Cerebellum (tissue), 4 donors: ENCODE measurements at places on chromosomes 12 and 14. TPM values are rescaled to one million over a fixed set of nuclear protein-coding genes. Genes with fewer than 3 reads are reported as not detected.
A peak's percentile ranks its signal among the peaks of the same experiment; 100 is the strongest.

DNA sequence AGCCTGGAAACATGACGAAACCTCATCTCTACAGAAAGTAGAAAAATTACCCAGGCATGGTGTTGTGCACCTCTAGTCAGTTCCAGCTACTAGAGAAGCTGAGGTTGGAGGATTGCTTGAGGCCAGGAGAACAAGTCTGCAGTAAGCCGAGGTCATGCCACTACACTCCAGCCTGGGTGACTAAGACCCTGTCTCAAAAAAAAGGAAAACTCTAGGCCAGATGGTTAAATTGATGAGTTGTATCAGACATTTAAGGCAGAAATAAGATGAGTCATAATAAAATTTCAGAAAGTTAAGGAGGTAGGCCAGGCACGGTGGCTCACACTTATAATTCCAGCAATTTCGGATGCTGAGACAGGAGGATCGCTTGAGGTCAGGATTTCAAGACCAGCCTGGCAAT is 10.7 kb downstream of the EIF2S1 start:
- no peak for DNase-seq

- no peak for DNase-seq
Observed at GRCh38 chr12:47591361-47591791, 114.5 kb downstream of the RPAP3 start.

DNA sequence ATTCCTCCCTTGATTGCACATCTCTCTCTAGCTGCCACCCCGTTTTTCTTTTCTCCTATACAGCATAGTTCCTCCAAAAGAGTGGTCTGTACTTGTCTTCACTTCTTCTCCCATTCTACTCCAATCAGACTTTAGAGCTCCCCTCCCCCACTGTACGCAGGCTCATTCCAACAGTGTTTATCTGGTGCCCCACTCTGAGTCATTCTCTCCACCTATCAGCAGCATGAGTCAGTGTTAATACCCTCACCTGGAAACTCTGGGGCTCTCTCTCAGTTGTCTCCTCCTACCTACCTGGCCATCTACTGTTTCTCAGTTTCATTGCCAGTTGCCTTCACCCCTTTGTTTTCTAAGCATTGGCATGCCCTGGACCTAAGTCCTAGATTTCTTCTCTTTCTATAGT is 175.1 kb upstream of the ARHGAP5 start:
- no peak for DNase-seq

DNA sequence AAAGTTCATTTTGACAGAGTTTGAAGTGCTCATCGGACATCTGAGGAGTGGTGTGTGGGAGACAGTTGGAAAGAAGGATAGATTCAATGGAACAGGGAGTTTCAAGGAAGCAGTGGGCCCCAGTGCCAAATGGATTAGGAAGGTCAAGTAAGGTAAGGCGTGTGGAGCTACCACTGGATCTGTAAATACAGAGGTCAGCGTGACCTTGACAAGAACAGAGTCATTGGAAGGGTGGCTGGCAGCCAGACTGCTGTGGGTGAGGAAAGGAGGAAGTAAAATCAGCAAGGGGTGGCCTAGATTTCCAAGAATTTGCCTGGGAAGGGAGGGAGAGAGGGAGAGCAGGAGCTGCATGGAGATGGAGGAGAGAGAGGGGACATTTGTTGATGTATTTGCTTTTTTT is 68.2 kb upstream of the IGF1 start:
- DNase-seq, result no peak

GRCh38 chr12:12518919-12519318 is 43.7 kb downstream of the DUSP16 start:
- no peak for DNase-seq

DNA sequence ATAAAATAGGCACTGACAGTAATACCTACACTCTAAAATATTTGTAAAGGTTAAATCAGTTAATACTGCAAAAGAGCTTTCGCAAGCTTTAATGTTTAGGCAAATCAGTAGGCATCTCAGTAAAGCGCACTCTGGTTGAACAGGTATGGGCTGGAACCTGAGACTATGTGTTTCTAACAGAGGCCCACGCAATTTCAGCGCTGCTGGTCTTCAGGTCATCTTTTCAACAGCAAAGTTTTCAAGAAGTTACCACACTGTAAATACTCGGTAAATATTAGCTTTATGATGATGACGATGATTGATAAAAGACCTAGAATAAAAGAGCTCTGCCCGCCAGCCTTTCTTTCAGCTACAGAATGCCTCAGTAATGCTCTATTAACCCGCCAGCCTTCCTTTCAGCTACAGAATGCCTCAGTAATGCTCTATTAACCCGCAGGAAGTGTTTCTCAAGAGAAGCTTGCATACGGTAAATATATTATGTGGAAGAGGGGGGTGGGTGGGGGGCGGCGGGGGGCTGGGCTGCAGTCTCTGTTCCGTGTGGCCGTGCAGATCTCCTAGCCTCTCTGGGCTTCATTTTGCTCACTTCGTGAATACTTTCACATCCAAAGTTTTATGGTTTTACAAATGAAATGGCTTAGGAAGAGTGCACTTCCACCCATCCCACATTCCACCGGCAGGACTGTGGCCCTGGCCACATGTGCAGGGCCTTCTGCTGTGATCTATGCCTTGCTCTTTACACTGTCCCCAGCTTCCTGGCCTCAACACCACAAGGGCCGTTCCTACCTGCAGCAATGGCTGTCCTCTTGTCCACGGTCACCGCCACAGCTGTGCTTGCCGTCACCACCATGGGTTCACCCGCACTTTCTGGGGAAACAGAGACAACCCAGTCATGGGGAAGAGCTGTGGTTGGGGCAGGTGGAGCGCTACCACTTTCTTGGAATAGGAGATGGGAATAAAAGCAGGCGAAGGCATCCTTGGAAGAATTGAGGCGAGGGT is 19.9 kb downstream of the LRTM2 start:
- DNase-seq, result no peak

GRCh38 chr12:117098361-117099217 is 627 bp downstream of the TESC start:
- DNase-seq, result no peak

GRCh38 chr14:46300765-46301164 is 350.8 kb downstream of the RPL10L start:
- DNase-seq, result no peak

- peak; percentile 30 for DNase-seq
Observed at GRCh38 chr14:24095271-24096068, 1.4 kb downstream of the PCK2 start.

- no peak for DNase-seq
Observed at GRCh38 chr12:52800259-52800917, 4.5 kb upstream of the KRT3 start.

- DNase-seq, result no peak
Observed at GRCh38 chr12:105547786-105548185, 217.3 kb downstream of the C12orf75 start.

DNA sequence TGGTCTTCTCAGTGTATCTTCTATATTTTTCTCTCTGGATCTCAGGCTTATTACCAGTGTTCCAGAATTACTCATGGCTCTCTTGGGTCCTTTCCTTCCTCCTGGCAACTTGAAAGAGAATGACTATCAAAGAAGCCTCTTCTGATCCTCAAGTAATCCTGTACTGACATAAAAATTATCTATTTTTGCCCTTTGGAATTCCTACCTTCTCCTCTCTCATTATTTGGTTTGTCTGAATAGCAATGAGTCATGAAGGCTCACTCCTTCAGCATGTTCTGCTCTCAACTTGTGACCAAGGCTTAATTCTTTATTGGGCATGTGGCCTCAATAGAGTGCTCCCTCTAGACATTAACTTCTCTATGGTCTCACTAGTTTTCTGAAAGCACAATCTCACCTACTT is 553.6 kb upstream of the ATP2B1 start:
- no peak for DNase-seq

DNA sequence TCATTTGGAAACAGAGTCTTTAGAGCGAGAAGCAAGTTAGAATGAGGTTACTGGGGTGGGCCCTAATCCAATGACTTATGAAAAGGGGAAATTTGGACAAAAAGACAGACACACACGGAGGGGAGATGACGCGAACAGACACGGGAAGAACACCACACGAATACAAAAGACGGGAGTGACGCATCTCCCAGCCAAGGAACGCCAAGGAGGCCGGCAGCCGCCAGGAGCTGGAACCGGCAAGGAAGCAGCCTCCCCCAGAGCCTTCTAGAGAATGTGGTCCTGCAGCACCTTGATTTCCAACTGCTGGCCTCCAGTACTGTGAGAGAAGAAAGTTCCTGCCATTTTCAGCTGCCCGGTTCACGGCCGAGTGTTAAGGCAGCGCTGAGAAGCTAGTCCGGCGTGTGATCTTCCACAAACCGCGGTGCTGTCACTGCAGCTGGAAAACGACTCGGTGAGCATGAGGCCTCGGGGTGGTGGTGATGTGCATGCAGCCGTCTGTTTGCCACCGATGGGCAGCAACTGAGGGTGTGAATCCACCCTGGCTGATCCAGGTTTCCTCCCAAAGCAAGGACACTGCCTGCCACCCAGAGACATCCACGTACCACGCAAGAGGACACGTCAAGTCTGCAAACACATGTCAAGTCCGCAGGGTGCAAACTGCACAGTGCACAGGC is 124.5 kb downstream of the NCOR2 start:
- no peak for DNase-seq

- no peak for DNase-seq
Observed at GRCh38 chr12:21776175-21776574, 1.7 kb upstream of the KCNJ8 start.

DNA sequence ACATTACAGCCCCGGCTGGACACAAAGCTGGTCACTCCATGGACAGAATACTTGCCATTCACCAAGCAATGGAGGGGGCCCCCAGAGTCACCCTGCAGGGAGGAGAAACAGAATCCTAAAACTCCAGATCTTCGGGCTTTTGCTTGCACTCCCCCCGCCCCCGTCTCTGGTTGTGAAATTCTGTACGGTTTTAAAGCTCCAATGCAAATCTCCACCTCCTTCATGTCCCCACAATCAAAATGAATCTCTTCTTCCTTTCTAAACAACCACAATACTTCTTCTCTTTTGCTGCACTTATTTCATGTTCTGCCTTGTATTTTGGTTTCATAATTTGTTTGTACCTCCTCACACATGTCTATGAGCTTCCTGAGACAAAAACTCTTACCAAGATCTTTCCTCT is 5.8 kb upstream of the BIN2 start:
- no peak for DNase-seq

- DNase-seq, result no peak
Observed at GRCh38 chr14:76500480-76500879, 124.5 kb downstream of the ESRRB start.

The NPFF gene
- total RNA-seq, result not detected

The CCDC184 gene
- total RNA-seq, result 7.8 TPM

The LALBA gene
- total RNA-seq, result not detected

The KIF5A gene
- total RNA-seq, result 51.7 TPM

The ALG10 gene
- total RNA-seq, result 26.3 TPM

The ACACB gene
- 12.3 TPM for total RNA-seq

The TMEM229B gene
- total RNA-seq, result 16.0 TPM

The PSME1 gene
- 19.6 TPM for total RNA-seq

The PCED1B gene
- total RNA-seq, result 0.27 TPM

The FAM186B gene
- 0.18 TPM for total RNA-seq

The KIF26A gene
- total RNA-seq, result 4.5 TPM
